ENCODE measurements at places on chromosomes 5 and 9.

- DNase-seq = no peak
Observed at GRCh38 chr9:127077644-127077946, 44.8 kb downstream of the ANGPTL2 start.

- DNase-seq = no peak
Observed at GRCh38 chr9:17630531-17630949, 51.7 kb downstream of the SH3GL2 start.

DNA sequence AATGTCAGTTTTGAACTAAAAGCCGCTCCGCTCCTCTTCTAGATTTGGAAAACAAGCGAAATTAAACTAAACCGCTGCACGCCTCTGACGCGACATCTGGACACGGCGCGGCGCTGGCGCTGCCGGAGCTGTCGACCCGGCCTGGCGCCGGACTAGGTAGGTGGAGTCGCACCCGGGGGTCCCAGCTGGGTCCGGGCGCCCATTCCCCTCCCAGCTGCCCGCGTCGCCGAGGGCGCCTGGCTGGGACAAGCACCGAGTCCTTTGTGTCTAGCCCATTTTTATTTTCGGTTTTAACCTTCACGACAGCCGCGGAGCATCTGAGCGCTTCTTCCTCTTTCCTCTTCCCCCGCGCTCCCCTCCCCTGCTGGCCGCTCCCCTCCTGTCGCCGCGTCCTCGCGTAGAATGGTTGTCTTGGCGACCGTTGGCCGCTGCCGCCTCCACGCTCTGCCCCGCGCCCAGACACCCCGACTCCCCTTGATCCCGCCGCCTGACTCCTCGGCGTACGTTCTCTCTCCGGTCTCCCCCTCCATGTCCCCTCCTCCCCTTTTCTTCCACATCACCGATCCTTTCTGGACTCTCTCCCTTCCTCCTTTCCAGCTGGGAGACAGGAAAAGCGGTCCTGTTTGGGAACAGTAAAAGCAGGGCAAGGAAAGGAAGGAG, 545 bp downstream of the CDKN2B-AS1 start:
- peak; percentile 88 for DNase-seq

GRCh38 chr9:87535817-87536539, 38.3 kb downstream of the DAPK1 start:
- DNase-seq = no peak
